MCF 10A (cell line): ENCODE measurements at places on chromosomes 7 and 10. TPM values are rescaled to one million over a fixed set of nuclear protein-coding genes. Genes with fewer than 3 reads are reported as not detected.

Gene WAC
- 151 and 155 TPM in 2 replicates for total RNA-seq

Gene CALN1
- not detected in 2 replicates for total RNA-seq

Gene PLOD3
- 125 and 134 TPM in 2 replicates for total RNA-seq

Gene WNT16
- total RNA-seq = not detected in 2 replicates

Gene SFRP5
- not detected in 2 replicates for total RNA-seq

Gene CHN2
- total RNA-seq = 5.1 and 8.0 TPM in 2 replicates

Gene CHST3
- total RNA-seq = 28.7 and 29.3 TPM in 2 replicates

Gene OR2A2
- total RNA-seq = not detected in 2 replicates

Gene HMX2
- not detected in 2 replicates for total RNA-seq

Gene AGK
- 35.4 and 41.4 TPM in 2 replicates for total RNA-seq

Gene KIAA1217
- total RNA-seq = 48.3 and 48.7 TPM in 2 replicates

Gene UCN3
- not detected in 2 replicates for total RNA-seq

Gene HELLS
- total RNA-seq = 12.1 and 31.4 TPM in 2 replicates

Gene OR9A2
- total RNA-seq = not detected in 2 replicates

Gene COG5
- 40.3 and 40.9 TPM in 2 replicates for total RNA-seq

Gene CDNF
- 1.9 and 2.9 TPM in 2 replicates for total RNA-seq

Gene NKX1-2
- total RNA-seq = 0.10 and 0.35 TPM in 2 replicates

Gene HOXA7
- 0.29 and 0.44 TPM in 2 replicates for total RNA-seq

Gene STOX1
- 0.16 TPM in 1 of 2 replicates, not detected in the other for total RNA-seq

Gene CLCN1
- total RNA-seq = not detected in 2 replicates

Gene EIF5AL1
- 0.42 and 0.54 TPM in 2 replicates for total RNA-seq

Gene LIPJ
- total RNA-seq = not detected in 2 replicates

Gene SPDYE6
- total RNA-seq = not detected in 2 replicates

Gene OPN4
- not detected in 2 replicates for total RNA-seq

Gene AOC1
- 0.23 TPM in 1 of 2 replicates, not detected in the other for total RNA-seq

Gene PDK4
- total RNA-seq = 1.2 and 1.3 TPM in 2 replicates

Gene PDGFA
- total RNA-seq = 20.1 and 26.6 TPM in 2 replicates

Gene TRAPPC14
- total RNA-seq = 18.0 and 21.7 TPM in 2 replicates

Gene HPS1
- 40.5 and 41.8 TPM in 2 replicates for total RNA-seq

Gene RNF148
- total RNA-seq = 0.63 and 0.96 TPM in 2 replicates

Gene VPS37D
- 0.44 and 1.3 TPM in 2 replicates for total RNA-seq

Gene SLC26A4
- 0.21 and 0.52 TPM in 2 replicates for total RNA-seq

Gene LIPK
- not detected in 2 replicates for total RNA-seq

Gene PON2
- total RNA-seq = 120 and 140 TPM in 2 replicates

Gene TMEM254
- 24.7 and 31.6 TPM in 2 replicates for total RNA-seq

Gene ITIH5
- not detected in 2 replicates for total RNA-seq

Gene HOXA3
- 8.2 and 14.0 TPM in 2 replicates for total RNA-seq

Gene HKDC1
- total RNA-seq = 0.68 and 1.1 TPM in 2 replicates
